ENCODE measurements at places on chromosomes 12 and 14. TPM values are rescaled to one million over a fixed set of nuclear protein-coding genes. Genes with fewer than 3 reads are reported as not detected.

GRIP1 gene
- 15.9 TPM for total RNA-seq

TOMM20L gene
- total RNA-seq: not detected

IFT43 gene
- 28.8 TPM for total RNA-seq

FIGNL2 gene
- total RNA-seq: not detected

GLI1 gene
- total RNA-seq: not detected

KCNH3 gene
- total RNA-seq: not detected

CMA1 gene
- not detected for total RNA-seq

TAS2R8 gene
- not detected for total RNA-seq

KRT79 gene
- not detected for total RNA-seq

KLRC1 gene
- 1.2 TPM for total RNA-seq

SERPINA4 gene
- total RNA-seq: not detected

GRCh38 chr12:54159140-54159539, 29.6 kb downstream of the SMUG1 start:
- DNase-seq: no peak

GRCh38 chr14:71208702-71209357, 301.6 kb downstream of the PCNX1 start:
- DNase-seq: no peak

DNA sequence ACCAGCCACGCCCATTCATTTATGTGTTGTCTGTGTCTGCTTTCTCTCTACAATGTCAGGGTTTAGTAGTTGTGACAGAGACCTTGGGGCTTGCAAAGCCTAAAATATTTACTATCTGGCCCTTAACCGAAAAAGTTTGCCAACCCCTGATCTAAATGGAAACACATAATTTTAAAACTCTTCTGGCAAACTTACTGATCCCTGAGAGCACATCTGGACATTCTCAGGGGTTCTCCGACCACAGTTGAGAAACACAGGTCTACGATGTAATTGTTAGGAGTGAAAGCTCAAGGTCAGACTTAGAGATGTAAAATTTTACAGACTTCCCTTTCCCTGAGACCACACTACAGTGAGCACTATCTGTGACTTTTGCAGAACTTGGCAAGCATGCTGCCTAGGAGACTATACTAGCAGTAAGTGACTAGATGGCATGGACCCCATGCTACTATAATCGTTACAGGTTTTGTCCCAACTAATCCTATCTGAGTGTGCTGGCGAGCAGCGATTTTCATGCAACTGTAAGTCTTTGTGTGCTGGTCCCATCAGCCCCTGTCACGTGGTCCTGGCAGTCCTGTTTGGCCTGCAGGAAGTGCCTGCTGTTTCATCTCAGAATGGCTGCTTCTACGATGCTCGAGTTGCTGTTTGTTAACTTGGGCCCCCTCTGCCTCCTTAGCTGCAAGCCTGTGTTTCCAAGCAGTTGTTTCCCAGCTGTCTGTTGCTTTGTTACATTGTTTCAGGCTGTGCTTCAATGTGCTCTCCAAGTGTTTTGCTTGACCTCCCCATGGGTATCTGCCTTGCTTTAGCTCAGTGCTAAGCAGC, 21.6 kb downstream of the TMTC2 start:
- no peak for DNase-seq

DNA sequence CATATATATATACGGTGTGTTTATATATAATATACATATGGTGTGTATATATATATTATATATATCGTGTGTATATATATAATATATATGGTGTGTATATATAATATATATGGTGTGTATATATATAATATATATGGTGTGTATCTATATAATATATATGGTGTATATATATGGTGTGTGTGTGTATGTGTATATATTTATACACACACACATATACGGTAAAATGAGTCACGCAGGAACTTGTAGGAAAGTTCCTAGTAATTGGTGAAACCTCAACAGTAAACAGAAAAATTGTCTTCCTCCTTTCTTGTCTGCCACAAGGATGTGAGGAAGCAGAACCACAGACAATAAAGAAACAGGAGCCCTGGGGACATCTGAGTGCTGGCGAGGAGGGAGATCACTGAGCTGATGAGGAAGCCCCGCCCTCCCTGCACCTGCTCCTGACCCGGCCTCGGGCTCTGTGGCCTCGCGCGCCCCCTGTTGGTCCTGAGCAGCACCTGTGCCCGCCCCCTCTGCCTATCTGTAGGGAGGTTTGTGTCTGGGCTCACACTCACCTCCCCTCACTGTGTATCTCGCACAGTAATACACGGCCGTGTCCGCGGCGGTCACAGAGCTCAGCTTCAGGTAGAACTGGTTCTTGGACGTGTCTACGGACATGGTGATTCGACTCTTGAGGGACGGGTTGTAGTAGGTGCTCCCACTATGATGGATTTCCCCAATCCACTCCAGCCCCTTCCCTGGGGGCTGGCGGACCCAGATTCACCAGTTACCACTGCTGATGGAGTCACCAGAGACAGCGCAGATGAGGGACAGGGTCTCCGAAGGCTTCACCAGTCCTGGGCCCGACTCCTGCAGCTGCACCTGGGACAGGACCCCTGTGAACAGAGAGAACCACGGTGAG, 1079.4 kb downstream of the TMEM121 start:
- peak; percentile 11 for DNase-seq

- DNase-seq: no peak
Observed at GRCh38 chr12:111063295-111064026, 143.1 kb upstream of the MYL2 start.

DNA sequence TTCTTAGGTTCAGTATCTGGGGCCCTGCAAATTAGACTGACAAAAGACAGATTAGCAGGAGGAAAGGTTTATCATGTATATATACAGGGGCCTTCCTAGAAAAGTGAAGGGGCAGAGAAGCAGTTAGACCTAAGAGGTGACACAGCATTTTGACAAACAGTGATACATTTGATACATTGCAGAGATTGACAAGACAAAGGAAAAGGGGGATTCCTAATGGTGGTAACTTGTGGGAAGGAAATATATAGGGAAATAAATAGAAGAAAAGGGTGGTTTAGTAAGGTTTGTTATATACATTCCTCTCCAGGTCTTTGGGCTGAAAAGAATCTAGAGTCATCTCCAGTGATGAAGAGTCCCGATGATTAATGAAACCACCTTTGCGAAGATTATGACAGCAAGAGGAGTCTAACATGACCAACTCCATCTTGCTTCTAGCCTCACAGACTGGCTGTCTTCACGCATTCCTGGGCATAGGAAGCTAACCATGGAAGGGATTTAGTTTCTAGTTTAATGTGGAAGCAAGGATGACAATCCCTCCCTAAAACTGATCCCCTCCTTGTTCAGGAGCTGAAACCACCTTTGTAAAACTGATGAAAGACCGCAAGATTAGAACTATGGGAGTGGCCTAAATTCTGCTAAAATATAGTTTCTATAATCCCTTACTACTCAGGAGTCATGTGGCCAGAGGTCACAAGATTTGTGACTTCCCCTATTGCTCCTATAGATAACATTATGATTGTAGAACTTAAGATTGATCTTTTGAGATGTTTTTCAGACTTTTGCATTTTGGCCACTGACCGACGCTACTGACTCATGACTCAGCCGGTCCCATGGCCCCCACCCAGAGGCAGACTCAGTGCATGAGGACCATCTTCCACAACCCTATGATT, 31.1 kb upstream of the CPM start:
- no peak for DNase-seq

DNA sequence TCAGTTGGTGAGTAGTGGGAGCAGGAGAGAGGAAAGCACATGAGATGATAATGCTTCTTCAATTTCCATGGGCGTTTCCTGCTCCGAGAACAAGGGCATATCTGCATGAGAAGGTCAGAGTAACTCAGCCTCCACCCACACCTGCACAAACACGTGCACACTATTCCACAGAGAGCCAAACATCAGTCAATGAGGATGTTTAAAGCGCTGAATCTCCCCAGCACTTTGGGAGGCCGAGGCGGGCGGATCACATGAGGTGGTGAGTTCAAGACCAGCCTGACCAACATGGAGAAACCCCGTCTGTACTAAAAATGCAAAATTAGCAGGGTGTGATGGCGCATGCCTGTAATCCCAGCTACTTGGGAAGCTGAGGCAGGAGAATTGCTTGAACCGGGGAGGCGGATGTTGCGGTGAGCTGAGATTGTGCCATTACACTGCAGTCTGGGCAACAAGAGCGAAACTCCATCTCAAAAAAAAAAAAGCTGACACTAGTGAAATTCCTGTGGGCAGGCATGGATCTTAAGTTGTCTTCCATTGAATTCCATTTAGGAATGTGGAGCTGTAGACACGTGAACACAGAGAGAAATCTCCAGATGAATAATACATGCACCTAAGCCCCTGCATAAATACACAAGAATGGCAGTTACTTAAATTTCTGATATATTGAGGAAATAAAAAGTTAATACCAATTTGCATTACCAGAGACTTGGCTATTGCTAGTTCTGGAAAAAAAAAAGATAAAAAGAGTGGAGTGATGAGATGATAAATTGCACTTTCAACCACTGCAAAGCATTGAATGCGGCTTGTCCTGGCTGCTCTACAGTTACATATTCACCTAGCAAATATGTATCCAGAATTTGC, 1097.4 kb upstream of the TMEM132C start:
- DNase-seq: no peak

GRCh38 chr12:113755098-113755497, 211.0 kb downstream of the RBM19 start:
- no peak for DNase-seq

- DNase-seq: no peak
Observed at GRCh38 chr12:130186651-130187268, 24.5 kb downstream of the FZD10 start.

GRCh38 chr14:55722054-55722453, 142.0 kb downstream of the KTN1 start:
- DNase-seq: no peak

DNA sequence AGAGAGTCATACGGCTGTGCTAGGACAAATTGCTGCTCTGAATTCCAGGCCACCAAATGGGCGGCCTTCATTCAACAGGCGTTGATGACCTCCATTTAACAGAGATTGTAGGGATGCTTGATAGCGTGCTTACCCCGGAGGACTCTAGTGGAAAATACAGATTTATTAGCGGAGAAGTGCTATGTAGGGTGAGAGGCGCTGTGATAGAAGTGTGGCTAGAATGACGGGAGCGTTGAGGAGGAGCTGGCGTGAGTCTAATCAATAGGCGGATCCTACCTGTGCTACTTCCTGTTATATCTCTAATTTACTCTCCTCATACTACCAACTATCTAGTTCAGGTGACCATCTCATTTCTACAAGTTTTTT, 668 bp downstream of the MRPS35 start:
- no peak for DNase-seq

- no peak for DNase-seq
Observed at GRCh38 chr12:57842342-57843294, 3.9 kb downstream of the CTDSP2 start.

DNA sequence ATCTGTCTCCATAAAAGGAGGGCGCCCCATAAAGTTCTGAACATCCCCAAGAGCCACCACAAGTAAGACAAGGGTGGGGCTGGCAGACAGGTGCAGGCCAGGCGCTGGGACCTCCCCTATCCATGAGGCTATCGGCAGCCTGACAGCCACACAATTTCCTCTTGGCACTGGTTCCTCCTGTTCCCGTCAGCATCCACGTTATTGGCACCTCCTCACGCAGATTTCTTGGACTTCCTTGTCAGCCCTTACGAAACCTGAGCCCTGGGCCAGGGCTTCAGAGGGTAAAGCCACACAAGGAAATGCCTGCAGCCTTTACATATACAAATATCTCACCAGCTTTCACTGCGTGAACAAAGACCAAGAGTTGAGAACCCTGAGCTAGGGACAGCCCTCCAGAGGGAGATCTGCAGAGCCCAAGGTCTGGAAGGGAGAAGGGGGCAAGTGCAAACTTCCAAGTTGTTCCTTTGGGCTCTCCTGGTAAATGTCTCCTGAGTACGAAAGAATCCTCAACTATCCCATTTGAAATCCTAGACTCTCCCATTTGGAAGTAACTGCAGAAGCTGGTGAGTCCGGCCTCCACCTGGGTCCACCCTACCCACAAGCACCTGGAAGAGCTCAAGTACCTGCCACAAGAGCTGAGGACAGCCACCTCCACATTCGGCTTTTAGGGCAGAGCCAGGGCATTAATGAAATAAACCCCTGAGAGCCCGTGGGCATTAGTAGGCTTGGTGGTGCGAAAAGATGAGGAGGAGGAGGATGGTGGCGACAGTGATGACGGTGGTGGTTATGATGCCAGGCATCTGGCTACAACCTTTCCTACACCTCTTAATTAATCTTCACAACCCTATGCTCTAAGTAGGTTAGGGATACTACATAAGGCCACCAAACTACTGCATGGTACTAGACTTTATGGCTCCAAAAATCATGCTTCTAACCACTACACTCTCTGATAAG, 5.5 kb upstream of the TC2N start:
- DNase-seq: no peak

DNA sequence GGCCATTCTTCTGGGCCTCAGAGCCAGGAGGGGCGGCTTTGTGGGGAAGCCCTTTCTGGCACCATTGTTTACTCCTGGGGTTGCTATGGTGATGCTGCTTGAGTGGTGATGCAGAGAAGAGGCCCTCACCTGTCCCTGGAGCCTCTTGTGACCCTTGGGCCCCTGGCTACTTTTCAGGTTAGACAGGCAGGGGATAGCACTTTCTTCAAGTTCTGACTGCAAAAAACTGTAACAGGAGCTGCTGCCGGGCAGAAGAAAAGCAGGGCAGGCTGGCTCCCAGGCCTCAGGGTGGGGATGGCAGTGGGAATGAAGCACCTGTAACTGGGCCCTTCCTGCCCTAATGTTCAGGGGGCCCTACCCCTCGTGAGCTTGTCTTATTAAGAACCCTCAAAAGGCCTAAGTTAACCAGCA, at the start of gene TEX52:
Gene TEX52, minus strand, starts transcription at position 19 of the 411 bp plus-strand sequence. Its CDS starts 13 bp downstream, at position 6.
- no peak for DNase-seq

- DNase-seq: no peak
Observed at GRCh38 chr12:75685617-75686225, 174.3 kb upstream of the KRR1 start.

DNA sequence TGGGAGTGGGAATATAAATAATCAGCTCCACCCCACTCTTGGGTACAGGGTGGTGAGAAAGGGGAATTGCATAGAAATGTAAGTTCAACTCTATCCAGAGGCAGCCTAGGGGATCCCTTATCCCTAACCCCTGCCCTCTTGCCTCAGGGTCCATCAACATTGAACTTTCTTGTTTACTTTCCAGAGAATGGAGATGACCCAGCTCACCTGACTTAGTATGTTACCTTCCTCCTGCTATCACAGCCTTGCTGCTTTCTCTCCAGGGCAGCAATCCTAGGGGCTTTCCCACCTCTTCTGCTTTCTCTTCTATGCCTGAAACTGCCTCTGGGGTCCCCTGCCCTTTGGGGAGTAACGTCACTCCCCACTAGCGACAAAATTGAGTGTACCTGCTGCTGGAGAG, 2.7 kb downstream of the LRP1 start:
- no peak for DNase-seq

Data from esophagus squamous epithelium (tissue), 5 donors.